ENCODE measurements at places on chromosomes 6 and 20. TPM values are rescaled to one million over a fixed set of nuclear protein-coding genes. Genes with fewer than 3 reads are reported as not detected.

GRCh38 chr6:110589865-110590513, 113.6 kb upstream of the SLC22A16 start:
- peak; percentile 48 for ATAC-seq

DNA sequence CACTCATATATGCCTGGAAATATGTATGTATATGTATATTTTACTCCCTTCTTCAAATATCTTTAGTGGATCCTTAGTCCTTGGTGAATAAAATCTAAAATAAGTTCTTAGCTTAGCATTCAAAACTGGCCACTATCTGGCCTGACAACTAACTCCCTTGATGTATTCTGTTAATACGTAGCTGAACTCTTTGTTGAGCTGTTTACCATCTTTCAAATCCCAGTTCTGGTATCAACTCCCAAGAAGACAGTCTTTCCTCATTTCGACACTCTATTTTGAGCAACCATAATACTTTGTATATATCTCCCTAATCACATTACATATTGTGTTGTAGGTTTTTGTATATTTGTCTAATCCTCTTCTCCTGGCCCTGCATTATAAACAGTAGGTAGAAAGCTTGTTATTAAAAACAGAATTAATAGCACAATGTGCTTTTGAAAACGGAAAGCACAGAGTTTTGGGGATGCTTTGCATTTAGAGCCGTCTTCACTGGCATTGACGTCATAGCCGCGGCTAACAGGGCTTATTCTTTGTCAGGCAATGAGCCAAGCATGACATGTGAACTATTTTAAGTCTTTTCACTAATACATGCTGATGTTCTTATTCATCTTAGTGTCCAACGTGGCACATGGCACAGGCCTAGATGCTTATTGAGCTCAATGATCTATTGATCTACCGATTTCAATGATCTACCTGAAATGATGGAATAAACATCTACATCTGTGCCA, 47.2 kb upstream of the CCN2 start:
- no peak for ATAC-seq

DNA sequence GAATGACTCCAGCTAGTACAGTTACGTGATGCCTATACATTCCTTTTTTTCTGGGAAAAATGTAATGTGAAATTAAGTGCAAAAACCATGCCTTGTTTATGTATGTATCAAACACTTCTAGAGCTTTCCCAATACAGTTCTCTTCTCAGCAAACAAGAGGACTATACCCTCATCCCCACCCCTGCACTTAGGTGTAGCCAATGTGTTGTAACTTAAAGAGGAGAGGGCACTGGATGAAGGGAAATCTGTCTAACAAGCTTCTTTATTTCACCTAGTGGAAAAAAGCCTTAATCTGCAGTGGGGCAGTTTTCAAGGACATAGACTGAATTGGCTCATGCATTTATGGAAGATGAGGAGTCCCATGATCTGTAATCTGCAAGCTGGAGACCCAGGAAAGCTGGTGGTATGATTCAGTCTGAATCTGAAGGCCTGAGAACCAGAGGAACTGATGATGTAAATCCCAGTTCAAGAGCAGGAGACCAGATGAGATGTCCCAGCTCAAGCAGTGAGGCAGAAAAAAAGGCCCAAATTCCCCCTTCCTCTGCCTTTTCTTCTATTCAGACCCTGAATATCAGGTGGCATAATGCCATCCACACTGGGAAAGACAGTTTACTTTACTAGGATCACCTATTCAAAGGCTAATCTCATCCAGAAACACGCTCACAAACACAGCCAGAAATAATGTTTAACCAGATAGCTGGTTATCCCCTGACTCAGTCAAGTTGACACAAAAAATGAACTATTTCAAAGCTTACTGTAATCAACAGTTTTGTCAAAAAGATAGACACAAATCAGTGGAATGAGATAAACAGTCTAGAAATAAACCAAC, 25.8 kb upstream of the SLC17A3 start:
- ATAC-seq = no peak

GRCh38 chr6:55566036-55566710, 12.8 kb downstream of the HMGCLL1 start:
- ATAC-seq = no peak

- peak; percentile 97 for ATAC-seq
Observed at GRCh38 chr20:51258582-51259165, 235.8 kb upstream of the KCNG1 start.

- no peak for ATAC-seq
Observed at GRCh38 chr6:41058783-41059181, 5.8 kb downstream of the APOBEC2 start.

- no peak for ATAC-seq
Observed at GRCh38 chr6:70651326-70651905, 16.3 kb upstream of the SMAP1 start.

Gene PDYN
- not detected for total RNA-seq

Gene MED23
- total RNA-seq = 12.2 TPM

Gene ADGRF5
- total RNA-seq = 2.5 TPM

Gene TMEM217
- 0.84 TPM for total RNA-seq

Gene SNRNP48
- 6.4 TPM for total RNA-seq

Gene E2F3
- total RNA-seq = 5.0 TPM

Gene C20orf144
- not detected for total RNA-seq
